ENCODE measurements at places on chromosomes 7 and 10.

DNA sequence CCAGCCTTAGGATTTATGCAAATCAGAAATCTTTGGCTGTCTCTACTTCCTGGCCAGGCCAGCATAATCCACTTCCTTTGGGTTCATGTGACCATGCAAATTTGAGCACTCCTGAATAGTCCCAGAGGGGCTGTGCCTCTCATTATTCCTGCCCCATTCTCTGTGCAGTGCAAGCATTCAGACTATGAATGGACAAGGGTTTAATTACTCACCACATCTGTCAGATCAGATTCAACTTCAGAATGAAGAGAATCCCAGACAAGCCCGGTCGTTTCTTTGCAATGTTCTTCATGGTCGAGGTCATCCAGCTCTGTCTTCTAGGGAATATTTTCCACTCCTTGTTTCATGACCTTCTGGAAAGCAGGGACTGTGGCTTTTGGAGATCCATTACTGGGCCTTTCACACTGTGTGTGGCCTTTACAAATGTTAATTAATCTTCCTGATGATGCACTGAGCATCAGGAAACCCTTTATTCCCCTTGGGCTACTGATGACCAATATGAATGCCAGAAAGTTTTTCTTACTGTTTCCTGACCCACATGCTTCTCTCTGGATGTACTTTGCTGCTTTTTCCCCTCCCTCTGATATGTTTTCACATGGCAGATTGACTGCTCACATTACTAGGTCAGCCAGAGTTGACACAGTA, 217.6 kb upstream of the TCF7L2 start:
- DNase-seq = no peak

- no peak for DNase-seq
These were observed 89.4 kb upstream of the C1QL3 start for GRCh38 chr10:16611037-16611436.

GRCh38 chr7:133419041-133419440, 166.2 kb downstream of the EXOC4 start:
- no peak for DNase-seq

GRCh38 chr10:92891885-92892690, 43.8 kb downstream of the EXOC6 start:
- no peak for DNase-seq

- no peak for DNase-seq
These were observed 243.1 kb upstream of the AOAH start for GRCh38 chr7:36967387-36967786.

- DNase-seq = no peak
These were observed 33.4 kb upstream of the C1GALT1 start for GRCh38 chr7:7148798-7149481.

DNA sequence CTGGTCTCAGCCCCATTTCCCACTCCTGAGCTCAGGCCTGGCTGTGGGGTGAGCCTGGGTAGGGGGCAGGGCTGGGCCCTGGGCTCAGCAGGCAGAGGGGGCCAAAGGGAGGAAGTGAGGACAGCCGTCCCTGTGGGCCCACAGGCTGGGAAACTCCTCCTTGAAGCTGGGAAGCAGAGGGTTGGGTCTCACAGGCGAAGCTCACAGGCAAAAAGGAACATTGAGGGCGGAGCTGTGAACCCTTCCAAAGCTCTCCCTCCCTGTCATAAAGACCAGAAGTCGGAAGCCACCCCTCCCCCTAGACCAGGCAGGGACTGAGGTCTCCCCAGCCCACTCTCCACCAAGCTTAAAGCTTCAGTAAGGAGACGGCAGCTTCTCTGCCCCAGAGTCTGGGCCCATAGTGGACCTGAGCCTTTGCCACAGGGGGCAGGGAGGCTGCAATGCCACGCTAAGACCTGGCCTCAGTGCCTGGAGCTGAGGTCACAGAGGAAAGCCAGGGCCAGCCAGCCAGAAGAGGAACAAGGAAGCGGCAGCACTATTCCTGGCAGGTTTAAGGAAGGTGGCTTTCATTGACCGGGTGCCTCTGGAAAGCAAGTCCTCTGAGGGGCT, 1.0 kb upstream of the KCP start:
- no peak for DNase-seq

DNA sequence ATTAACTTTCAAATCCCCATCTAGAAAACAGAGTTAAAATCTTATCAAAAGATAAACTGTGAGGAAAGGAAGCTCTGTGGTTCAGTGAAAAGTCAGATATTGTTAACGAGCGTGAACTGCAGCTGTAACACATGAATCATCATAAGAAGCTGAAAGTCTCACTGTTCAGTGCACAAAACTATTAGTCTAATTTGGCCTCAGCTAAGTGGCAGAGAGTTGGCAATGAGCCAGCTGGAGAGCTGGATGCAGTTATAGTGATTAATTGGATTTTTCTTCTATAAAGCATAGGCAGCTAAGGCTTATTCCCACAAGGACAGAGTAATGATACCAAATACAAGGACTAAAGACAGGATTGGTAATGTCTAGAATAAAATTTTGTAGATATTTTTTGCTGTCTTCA, 101.1 kb upstream of the ABCB5 start:
- DNase-seq = no peak

DNA sequence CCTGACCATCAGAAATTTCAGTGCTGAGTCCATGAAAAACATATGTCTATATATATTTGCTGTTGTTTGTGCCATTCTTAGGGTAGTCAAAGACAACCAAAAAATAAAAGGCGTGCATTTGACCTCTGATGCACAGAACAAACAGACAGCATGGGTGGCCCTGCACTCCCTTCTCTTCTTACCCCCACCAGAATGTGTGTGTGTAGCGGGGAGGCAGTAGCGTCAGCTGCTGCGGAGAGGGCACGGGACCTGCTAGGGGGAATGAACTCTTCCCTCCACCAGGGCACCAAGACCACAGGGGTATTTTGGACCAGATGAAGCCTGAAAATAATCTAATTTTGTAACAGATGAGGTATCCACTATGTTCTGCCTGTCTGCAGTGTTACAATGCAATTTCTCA, 277.7 kb upstream of the ZNF32 start:
- DNase-seq = no peak

DNA sequence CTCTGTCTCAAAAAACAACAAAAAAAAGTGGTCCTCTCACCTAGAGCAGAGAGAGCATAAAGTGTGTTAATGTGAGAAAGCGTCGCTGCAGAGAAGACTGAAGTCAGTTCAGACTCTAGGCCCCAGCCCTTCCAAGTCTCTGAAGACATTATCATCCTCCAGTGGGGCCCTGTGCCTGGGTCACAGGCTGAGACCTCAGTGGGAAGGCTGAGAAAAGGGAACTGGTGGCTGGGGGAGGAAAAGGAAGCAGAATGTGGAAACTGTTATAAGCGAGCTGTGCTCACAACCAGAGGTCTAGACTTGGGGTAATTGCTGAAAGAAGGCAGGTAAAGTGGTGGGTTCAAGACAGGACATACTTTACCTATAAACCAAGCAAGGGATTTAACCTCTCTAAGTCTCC, 4.9 kb upstream of the RRP12 start:
- no peak for DNase-seq

DNA sequence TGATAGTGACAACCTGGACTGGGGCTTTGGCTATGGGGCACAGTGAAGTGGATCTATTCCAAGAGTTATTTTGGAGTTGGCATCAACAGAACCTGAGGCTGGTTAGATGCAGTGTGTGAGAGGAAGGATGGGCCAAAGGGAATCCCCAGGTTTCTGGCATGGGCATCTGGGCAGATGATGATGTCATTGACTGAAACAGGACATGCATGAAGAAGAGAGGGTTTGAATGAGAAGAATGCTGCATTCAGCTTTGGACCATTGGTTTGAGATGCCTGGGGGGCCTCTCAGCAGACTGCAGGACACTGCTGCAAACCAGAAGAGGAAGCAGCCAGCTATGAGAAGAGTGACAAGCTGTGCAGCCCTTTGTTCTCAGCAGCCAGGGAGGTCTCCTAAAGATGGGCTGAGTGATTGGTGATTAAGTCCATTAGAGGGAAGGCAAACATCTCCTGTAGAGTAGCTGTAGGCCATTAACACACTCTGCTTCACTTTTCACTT, 23.1 kb upstream of the PIK3CG start:
- DNase-seq = no peak

DNA sequence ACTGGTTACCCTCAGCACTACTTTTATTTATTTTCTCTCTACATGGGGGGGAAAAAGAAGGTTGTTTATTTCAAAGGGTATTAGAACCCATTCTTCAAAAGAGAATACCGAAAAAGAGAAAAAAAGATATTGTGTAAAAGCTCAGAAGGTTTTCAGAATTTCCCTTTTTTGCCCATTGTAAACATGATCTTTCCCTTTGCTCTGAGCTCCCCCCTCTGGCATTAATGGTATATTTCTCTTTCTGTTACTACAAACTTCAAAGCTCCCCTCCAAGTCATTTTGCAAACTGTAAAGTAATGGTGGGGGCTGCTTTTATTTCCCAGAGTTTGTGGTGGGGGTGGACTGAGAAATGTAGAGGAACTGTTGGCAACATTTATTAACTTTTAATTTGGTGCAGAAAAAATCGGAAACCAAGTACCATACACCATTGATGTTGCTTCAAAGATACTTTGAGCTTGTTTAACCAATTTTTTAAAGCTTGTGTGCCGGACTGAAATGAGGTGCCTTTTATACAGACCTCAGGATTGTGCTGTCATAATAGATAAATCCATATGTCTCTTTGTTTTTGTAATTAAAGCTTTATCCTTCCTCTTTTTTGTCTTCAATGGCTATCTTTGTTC, 181.5 kb downstream of the EXOC4 start:
- DNase-seq = no peak

DNA sequence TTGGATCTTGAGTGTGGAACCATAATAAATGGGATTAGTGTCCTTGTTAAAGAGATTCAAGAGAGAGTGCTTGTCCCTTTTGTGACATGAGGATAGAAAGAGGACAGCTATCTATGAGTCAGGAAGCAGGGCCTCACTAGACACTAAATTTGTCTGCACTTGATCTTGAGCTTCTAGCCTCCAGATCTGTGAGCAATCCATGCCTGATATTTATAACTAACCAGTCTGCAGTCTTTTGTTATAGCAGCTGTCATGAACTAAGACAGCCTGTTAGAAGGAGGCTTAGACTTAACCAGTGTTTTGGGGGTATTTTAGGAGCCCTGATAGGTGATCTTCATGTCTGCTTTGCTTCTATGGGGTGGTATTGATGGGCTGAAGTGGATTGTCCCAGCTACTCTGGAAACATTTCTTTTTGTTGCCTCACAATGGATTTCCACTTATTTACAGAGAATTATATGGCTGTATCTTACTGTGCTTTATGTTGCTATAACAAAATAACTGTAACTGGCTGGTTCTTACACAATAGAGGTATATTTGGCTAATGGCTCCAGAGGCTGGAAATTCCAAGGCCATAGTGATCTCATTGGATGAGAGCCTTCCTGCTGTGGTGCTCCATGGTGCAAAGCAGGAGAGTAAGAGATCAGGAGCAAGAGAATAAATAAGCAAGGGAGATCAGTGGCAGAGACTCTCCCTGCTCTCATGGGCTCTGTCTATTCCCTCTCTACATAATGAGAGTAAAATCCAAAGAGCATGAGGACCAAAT, 23.4 kb upstream of the AKR1C3 start:
- no peak for DNase-seq

DNA sequence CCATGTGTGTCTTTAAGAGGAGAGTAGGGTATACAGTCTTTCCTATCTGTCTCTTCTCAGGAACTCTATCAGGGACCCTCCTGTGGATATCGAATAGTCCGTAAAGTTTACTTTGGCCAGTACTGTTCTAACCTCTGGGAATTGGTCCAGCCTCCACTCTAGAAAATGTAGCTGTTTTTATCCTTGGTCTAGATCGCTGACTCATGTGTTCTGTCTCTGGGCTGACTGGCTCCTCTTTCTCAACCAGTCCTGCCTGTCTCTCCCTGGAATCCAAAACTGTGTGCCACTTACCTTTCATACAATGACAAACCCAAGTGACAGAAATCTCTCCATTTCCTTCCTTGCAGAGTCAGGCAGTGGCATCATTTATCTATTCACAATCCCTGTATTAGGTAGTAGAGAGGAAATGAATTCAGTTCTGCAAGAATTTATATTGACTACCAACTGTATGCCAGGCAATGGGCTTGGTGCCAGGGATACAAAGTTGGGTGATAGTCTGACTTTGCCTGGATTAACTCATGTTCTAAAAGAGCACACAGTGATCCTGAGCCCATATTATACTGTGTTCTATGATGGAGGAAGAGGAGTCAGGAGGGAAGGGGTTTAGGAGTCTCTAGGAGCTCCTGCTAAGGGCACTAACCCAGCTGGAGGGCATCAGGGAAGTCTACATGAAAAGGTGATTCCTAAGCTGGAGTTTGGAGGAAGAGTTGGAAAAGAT, 232.7 kb downstream of the LRMDA start:
- no peak for DNase-seq

DNA sequence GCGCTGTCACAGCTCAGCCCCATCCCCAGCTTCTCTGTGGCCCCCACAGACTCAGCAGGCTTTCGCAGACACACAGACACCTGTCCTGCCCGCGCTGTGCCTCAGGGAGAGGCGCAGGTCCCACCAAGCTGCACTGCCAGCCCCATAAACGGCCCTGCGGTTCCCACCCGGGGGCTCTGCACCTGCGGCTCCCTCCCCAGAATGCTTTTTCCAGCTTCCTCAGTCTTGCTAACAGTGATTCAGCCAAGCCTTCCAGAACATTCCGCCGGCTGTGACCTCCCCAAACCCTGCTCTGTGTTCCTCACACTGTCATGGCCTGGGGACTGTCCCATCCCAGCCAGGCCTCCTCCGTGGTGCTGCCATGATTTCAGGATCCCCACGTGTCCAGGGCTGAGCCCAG, 27.8 kb upstream of the TNRC18 start:
- DNase-seq = no peak

DNA sequence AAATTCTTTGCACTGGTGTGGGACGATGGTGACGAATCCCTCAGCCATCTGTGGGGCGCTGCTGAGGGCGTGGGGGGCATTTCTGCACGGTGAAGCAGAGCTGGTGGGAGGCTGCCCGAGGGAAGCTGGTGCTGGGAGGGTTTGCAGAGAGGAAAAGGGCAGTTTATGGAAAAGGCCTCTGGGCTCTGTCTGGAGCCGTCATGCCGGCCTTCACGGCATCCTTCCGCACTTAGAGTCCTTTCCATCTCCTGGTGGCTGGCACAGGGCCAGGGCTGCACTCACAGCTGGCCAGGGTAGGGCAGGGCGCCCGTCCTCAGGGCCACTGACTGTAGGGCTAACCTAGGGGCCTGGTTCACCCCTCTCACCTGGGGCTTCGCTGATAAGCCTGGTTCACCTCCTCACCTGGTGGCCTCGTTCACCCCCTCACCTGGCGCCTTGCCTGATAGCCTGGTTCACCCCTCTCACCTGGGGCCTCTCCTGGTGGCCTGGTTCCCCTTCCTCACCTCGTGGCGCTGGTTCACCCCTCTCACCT, 598 bp upstream of the AMZ1 start:
- DNase-seq = no peak

DNA sequence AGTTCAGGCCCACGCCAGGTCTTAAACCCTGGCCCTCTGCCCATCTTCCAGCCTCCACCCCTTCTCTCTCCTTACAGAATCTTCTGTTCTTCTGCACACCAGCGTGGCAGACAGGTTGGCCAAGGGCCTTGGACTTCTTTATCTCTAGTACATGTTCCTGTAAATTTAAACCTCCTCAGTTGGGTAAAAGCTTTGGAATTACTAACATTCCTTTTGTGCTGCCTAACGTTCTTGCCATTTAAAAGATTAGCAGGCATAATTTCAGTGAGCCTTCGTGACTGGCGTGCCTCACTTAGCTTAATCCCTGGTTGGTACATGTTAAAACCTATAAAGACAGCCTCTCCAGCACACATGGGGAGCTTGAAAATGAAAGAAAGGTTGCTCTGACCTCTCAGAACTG, 192.2 kb downstream of the CUX1 start:
- no peak for DNase-seq

Measured in activated CD4-positive, alpha-beta T cell treated with anti-CD3 and anti-CD28 coated beads for 1 hour (primary cell).